ENCODE measurements at places on chromosomes 6 and 20.

DNA sequence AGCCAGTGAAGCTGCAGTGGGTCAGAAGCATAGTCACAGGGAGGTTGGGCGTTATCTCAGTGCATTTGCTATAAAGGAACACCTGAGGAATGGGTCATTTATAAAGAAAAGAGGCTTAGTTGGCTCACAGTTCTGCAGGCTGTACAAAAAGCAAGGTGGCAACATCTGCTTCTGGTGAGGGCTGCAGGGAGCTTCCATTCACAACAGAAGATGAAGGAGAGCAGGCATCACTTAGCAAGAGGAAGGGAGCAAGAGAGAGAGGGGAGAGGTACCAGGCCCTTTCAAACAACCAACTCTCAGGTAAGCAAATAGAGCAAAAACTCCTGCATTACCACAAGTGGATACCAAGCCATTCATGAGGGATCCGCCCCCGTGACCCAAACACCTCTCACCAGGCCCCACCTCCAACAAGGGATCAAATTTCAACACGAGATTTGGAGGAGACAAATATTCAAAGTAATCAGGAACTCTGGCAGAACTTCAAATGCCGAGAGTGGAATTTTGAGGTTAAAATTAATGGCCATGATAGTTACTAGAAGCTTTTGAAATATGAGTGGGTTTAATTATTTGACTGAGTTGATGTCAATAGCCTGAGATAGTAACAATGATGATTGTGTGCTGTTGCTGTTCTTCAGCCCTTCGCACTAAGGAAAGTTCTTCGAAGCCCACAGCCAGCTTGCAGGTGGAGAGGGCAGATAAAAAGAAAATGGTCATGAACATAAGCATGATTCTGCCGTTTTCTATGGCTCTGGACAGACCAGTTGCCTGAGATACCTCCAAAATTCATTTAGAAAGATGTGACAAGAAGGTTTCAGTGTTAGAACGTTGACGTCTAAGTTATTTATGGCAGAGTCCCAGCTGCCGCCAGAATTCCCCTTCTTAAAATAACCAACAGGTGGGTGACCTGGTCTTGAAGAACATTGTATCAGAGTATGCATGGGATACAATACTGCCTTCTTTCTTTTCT lies 55.3 kb upstream of the ADTRP start:
- no peak for DNase-seq

- DNase-seq, result no peak
Measured at GRCh38 chr20:23541330-23541729, 27.0 kb downstream of the CST9L start.

GRCh38 chr6:112206110-112206458 lies 48.3 kb downstream of the LAMA4 start:
- DNase-seq, result no peak

DNA sequence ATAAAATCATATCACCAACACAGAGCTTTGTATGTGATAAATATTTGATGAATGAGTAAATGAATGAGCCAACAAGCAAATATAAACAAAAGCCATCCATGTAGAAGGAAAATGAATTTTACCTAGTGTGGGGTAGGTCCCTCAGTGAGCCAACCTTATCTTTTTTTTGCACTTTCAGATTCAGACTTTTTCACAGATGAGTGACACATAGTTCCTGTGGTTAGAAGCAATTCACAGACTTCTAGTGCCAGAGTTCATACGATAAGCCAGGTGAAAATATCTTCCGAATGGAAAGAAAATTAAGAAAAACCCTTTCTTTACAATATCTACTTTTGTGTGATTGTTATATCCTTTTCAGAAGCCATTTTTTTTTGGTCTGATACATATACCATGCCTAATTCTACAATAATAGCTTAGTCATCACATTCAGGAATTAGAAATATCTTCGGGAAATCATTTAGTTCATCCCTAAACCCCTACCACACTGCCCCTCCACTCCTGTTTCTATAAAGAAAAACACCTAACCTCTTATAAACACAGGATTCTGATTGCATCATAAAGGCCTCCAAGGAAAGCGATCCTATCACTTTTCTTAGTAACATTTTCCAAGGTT lies 82.7 kb upstream of the CNR1 start:
- no peak for DNase-seq

DNA sequence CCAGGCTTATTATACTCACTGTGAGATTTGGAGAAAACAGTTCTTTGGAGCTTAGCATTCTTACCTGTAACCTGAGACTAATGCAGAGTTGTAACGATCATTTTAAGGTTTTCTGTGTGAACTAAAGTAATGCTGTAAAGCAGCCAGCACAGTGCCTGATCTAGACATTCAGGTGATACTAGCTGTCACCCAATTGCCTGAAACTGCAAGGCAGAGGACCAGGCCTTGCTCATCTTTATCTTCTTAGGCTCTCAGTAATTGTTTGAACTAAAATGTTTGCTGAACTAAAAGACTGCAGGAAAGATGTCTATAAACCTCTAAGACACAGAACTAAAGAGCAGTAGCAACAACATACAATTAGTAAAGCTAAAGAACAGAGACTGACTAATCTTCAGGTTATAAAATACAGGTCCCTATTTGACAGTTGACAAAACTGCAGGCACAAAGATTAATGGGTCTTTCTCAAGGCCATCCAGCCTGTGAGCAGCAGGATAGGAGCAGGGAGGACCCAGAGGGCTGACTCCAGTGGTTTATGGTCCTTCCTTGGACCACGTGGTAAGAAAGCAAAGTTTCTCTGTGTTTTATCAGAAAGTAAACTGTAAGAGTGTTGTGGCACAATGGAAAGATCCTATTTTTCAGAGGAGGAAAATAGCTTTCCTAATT lies 31.4 kb downstream of the SMLR1 start:
- no peak for DNase-seq

GRCh38 chr20:36310215-36310981 lies 4.3 kb downstream of the DLGAP4 start:
- DNase-seq, result no peak

DNA sequence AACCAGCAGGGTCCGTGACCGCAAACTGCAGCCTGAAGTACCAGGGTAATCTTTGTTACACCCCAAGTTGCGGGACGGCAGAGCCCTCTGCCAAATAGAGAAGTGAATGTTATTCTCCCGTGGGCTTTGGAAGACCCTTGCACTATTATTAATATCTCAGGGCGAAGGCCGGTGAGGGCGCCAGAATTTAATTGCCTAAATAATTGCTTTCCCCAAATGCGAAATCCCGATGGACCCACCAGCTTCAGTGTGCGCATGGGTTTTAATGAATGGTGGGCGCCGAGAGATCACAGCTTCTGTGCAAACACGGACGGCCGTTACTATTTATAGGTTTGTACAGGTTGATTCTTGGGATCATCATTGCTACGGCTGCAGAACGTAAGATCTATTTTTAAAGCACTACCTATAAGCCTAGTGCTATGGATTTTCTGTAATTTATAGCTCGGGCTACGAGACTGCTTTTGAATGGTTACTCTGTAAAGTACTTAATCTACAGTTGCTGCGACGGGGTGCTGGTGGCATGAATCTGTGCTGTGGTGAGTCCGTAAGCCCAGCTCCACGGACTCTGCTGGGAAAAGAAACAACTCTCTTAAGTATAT lies 15.2 kb upstream of the PHACTR3 start:
- no peak for DNase-seq

DNA sequence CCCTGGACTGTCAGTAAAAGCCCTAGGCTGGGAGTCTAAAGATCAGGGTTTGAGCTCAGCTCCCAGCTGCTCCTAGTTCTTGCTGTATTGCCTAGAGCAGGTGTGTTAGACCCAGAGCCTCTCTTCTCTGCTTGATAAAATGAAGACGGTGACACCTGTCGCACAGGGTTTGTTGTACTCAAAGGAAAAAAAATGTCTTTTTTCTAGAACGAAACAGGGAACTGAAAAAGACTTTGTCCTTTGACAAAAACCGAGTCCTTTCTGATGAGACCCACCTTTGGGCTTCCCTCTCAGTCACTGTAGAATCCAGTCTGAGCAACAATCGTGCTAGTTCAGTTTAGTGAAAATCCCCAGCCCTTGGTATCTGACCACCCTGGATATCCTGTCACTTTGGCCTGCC lies 102.1 kb upstream of the LAMP5 start:
- no peak for DNase-seq

- no peak for DNase-seq
Measured at GRCh38 chr6:154602296-154602695, 91.8 kb upstream of the CNKSR3 start.

GRCh38 chr6:103672169-103672568 lies 1187.5 kb downstream of the HACE1 start:
- no peak for DNase-seq

DNA sequence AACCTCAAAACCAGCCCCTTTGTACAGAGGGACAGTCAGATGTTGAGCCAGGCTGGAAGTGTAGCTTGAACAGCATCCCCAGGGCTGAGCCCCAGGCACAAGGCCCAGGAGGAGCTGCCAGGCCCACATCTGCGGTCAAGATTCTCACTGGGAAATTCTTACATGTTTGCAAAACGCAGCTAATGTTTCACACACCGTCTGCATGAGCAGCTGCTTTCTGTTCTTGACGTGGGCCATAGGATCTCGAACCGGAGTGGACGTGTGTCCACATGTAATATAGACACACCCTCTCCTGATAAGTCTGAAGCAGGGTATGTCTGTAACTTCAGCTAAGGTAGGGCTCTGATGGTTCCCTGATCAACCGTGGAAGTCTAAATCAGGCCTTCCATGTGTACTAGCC lies 41.3 kb upstream of the TRAF3IP2 start:
- no peak for DNase-seq

GRCh38 chr6:158926414-158926813 lies 73.6 kb downstream of the RSPH3 start:
- DNase-seq, result no peak

GRCh38 chr20:54231036-54231435 lies 23.1 kb downstream of the PFDN4 start:
- DNase-seq, result no peak

- DNase-seq, result no peak
Measured at GRCh38 chr20:53844259-53844658, 226.1 kb downstream of the BCAS1 start.

- no peak for DNase-seq
Measured at GRCh38 chr6:164579035-164579434, 730.4 kb downstream of the C6orf118 start.

DNA sequence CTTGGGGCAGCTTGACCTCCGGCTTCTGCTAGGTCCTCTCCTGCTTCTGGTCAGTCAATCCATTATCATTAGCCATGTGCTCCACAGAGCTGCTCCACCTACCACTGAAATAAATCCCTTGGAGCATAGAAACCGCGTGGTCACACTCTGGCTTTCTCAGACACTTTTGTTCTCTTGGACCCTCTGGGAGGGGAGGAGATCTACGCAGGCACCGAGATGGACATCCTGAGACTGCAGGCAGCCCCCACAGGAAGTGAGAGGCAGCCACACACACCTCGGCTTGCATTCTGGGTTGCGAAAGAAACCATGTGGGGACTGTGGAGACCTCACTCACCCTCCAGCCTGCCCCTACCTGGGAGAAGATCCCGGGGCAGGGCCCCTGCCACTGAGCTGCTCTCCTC lies 79.5 kb downstream of the FYN start:
- no peak for DNase-seq
